ENCODE measurements at places on chromosomes 6 and 20.
A peak's percentile ranks its signal among the peaks of the same experiment; 100 is the strongest.

DNA sequence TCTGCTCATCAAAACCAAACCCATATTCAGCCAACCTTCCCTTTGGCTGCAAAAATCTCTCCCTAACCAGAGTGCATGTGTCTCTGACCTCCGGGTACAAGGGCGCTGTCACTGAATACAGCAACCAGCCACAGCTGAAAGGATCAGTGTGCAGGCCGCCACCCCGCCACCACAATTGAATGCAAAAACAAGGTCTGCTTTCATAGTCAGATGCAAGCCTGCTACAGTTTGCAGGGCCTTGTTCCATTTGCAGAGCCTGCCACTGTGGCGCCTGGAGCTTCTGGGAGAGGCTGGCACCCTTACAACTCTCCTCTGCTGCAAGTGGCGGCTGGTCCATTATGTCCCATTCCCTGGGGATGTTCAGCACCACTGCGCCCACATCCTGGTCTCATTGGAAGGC lies 23.5 kb downstream of the MDGA1 start:
- DNase-seq = no peak

DNA sequence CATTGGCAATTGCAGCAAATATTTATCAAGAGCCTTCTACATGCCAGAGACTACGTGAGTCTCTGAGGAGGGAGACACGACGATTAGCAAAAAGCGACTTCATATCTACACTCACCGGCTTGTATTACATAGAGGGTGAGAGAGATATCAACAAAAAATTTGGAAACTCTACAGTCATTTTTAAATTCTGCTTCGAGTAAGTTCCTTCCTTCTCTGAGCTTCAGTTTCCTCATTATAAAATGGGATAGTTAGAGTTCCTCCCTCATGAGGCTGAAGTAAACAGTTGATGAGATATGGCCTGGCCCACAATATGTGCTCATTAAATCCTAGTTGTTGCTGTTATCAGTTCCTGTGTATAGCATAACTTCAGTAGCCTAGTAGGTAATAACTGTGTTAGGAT lies 64.1 kb upstream of the SIRPA start:
- no peak for DNase-seq

DNA sequence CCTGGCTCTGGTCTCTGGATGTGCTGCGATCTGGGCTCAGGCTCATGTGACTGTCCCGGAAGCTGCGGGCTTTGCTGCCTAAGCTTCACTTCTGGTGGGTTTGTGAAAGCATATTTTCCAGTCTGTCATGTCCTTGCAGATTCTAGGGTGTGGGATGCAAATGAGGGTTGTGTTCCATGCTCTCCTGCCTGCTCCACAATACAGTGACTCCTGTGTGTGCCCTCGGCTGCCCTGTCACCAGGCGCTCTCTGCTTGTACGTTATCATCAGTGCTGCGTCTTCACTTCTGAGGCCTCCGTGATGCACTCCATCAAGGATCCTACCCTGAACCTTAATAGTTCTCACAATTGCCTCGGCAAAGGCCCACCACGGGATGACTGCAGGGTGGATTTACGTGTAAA lies 84.2 kb downstream of the TTLL2 start:
- no peak for DNase-seq

DNA sequence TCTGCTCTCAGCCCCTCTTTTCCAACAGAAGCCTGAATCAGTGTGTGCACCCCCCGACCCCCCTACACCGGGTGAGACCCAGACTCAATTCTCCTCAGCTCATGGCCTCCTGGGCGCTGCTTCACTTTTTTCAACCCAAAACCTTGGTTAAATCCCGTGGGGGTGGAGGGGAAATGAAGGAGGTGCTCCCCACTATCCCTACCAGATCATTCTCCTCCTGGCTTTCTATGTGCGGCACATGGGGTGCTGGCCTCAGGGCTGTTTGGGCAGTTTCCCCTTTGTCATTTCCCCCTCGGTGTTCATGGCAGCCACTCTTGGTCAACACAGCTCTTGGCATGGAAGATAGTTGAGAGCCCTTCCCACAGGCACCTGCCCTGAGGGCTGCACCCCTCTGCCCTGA lies 4.6 kb downstream of the CST4 start:
- no peak for DNase-seq

GRCh38 chr6:52416629-52417151 lies 3.5 kb upstream of the EFHC1 start:
- no peak for DNase-seq

GRCh38 chr6:161796681-161797080 lies 522.8 kb upstream of the AGPAT4 start:
- DNase-seq = no peak

DNA sequence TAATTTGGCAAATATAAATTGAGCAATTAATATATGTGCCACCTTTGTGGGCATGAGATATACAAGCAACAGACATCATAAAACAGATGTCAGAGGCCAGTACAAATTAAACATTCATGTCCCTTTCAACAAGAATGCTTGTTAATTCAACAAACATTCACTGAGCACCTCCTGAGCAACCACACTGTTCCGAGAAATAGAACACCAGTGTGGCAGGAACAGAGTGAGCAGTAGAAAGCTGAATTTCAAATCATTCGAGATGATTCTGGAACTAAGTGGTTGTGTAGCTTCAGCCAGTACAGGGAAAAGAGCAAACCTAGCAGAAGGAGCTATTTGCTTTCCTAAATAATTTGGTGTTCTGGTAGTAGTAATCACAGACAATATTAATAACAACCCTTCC lies 227.7 kb downstream of the CBLN4 start:
- no peak for DNase-seq

- DNase-seq = no peak
Measured at GRCh38 chr6:23704479-23705052, 421.4 kb upstream of the NRSN1 start.

- no peak for DNase-seq
Measured at GRCh38 chr6:20328266-20328923, 73.3 kb upstream of the E2F3 start.

- DNase-seq = no peak
Measured at GRCh38 chr6:35489066-35489465, 7.8 kb downstream of the TEAD3 start.

DNA sequence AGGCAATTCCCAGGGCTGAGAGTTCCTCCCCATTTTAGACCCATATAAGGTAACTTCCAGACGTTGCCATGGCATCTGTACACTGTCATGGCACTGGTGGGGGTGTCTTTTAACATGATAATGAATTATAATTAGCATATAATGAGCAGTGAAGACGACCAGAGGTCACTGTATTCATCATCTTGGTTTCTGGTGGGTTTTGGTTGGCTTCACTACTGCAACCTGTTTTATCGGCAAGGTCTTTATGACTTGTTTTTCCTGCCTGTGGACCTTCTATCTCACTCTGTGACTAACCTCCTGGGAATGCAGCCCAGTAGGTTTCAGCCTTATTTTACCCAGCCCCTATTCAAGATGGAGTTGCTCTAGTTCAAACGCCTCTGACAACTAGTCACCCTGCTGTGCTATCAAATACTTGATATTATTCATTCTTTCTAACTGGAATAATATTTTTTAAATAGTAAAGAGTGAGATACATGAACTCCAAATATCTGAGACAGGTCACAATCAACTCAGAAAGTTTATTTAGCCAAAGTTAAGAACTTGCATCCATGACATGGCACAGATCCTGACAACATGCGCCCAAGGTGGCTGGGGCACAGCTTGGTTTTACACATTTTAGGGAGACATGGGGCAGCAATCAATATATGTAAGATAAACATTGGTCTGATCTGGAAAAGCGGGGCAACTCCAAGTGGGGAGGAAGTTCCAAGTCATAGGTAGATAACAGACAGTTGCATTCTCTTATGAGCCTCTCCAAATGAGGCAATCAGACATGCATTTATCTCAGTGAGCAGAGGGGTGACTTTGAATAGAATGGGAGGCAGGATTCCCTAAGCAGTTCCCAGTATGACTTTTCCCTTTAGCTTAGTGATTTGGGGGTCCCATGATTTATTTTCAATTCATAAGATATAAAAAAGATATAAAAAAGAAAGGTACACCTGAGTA lies 1.2 kb upstream of the UFL1 start:
- DNase-seq = no peak

DNA sequence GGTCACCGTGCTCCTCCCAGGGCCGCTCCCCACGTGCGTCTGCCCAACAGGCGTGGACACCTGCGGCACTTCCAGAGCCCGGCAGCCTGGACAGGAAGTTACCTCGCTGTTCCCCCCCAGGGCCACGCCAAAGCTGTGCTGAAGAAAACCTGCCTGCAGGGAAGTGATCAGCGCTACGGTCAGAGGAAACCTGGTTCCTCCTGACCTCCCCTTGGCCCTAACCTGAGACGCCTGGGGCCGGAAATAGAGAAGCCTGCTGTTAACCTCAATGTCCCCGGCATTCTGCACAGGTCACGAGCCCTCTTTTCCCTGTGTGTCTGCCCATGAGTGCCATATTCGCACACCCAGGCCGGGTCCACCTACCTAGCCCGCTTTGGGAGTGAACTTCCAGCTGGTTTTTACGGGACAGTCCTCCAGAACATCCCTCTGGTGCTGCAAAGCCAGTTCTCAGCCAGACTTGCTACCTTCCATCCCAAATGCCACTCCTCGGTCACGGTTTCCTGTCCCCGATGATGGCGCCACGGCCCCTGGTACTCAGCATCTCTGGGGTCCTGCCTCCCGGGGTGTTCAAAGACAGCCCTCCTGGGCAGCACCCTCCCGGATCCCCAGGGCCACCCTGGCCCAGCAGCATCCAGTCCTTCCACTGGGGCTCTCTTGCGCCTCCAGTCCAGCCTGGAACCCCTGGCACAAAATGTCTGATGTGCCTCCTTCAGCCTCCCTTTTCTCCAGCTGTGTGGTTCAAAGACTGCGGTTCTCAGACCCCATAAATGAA lies 12.0 kb upstream of the IRF4 start:
- DNase-seq = no peak

DNA sequence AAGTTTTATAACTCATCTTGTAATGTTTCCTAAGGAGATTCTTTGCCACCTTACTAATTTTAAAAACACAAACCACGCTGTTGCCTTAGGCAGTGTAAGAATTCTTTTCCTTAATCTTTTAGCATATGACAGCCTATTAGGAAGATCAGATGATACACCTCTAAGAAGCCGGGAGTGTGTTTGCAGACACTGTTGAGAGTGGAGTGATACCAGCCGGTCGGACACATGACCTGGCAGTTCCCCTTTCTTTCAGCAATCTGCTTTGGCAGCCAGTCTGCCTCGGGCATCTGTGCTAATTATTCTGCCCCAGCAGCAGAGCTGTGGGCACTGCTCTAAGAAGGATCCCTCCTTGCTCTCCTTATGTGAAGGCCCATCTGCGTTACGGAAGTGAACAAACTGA lies 50.9 kb downstream of the PLCB4 start:
- no peak for DNase-seq

GRCh38 chr20:52172392-52173047 lies 19.1 kb downstream of the ZFP64 start:
- no peak for DNase-seq

DNA sequence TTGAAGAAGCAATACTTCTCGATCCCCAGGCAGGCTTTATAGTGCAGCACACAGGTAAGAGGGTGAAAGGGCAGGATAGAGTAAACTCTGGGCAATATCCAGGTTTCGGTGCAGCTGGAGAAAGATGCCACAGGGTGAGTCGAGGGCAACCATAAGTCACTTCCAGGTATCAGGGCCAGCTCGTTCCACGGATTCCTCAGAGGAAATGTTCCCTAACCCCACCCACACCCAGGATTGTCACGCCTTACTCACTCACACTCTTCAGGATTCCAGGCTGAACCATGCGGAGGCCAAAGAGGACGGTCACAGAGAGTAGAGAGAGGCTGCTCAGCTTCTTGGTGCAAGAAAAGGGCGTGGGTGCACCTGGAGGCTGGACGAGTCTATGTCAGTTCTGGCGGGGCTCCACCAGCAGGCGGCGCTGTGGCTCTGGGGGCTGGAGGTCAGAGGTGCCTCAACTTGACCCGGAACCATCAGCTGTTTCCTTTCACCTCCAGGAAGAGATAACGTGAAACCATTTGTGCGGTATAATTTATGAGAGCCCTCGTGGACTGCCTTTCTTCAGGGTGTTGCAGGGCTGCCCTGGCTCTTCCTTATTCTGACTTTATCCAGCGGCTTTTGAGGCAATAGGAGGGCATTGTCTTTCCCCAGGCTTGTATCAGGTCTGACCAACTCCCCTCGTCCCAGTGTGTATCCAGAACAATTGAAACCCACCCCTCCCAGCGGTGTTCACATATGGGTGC lies 14.5 kb upstream of the WFDC12 start:
- DNase-seq = peak; percentile 90

DNA sequence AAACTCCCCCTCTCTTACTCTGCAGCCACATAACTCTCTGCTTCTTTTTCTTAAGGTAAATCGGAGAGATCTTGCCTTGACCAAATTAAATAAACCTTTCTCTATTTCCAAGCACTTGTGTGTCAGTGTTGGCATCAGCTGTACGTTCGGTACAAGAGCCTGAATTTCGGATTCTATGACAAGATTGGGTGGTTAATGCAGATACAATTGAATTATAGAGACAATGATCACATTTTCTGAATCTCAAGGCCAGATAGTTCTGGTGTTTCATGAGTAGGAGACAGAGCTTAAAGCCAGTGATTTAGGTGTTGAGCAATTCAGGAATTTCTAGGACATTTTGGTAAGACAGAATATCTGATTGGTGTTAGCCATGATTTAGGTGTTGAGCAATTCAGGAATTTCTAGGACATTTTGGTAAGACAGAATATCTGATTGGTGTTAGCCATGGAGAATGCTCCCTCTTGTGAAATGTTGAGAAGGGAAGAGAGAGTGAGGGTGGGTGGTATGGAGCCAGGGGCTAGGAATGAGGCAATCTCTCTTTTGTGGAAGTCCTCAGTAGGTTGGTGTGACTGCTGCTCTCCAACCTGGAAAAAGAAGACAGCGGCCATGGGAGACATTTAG lies 5.1 kb downstream of the SPINT3 start:
- DNase-seq = no peak

DNA sequence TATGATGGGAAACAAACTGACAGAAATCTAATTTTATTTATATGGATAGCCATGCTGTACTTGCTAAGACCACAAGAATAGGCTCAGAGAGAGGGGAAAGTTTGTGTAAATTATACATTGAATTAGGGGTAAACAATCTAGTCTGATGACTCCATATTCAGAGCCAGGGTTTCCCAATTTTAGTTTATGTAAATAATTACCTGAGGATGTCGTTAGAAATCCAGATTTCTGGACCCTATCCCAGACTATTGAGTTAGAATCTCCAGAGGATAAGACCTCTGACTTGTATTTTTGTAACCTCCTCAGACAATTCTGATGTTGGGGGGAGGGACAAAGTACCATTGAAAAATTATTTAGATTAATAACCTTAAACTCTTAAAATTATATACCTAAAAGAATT lies 18.3 kb downstream of the ACSS2 start:
- no peak for DNase-seq

GRCh38 chr6:137927777-137928218 lies 60.7 kb downstream of the TNFAIP3 start:
- peak; percentile 83 for DNase-seq

DNA sequence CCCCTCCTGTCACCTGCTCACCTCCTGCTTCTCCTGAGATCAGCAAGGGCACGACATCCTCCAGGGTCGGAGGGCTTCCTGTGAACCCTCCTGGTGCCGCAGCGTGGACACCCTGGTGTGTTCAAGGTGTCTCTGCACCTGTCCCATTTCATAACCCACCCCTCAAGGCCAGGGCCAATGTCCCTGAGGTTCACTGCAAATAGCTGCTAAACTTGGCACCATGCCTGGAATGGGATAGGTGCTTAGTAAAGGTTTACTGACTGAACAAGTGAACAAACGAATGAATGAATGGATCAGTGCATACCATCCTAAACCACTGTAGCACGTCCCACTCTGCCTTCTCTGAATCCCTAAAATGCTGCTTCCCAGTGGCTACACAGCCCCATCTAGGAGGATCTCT lies 35.0 kb downstream of the SIRPA start:
- DNase-seq = no peak
